ENCODE measurements at places on chromosomes 12 and 14. TPM values are rescaled to one million over a fixed set of nuclear protein-coding genes. Genes with fewer than 3 reads are reported as not detected.
A peak's percentile ranks its signal among the peaks of the same experiment; 100 is the strongest.

GRCh38 chr12:12723149-12723680 lies 6.0 kb downstream of the CDKN1B start:
- no peak for DNase-seq
- peaks cover 37% of the 10 kb centered on the region for H3K4me1 ChIP-seq
- no peaks in the 10 kb centered on the region for H3K27me3 ChIP-seq
- peaks cover 3% of the 10 kb centered on the region for H3K36me3 ChIP-seq

GRCh38 chr14:87805315-87805723 lies 187.7 kb downstream of the GALC start:
- no peak overlapping the region for H3K4me3 ChIP-seq
- H3K36me3 ChIP-seq, result no peaks in the 10 kb centered on the region
- no peaks in the 10 kb centered on the region for H3K4me1 ChIP-seq
- no peaks in the 10 kb centered on the region for H3K27me3 ChIP-seq
- DNase-seq, result no peak

GRCh38 chr12:128973883-128974681 lies 120.8 kb downstream of the GLT1D1 start:
- no peaks in the 10 kb centered on the region for H3K4me1 ChIP-seq
- DNase-seq, result no peak
- no peak overlapping the region for H3K4me3 ChIP-seq
- H3K27ac ChIP-seq, result no peak overlapping the region
- H3K36me3 ChIP-seq, result no peaks in the 10 kb centered on the region
- peaks cover 81% of the 10 kb centered on the region for H3K27me3 ChIP-seq

DNA sequence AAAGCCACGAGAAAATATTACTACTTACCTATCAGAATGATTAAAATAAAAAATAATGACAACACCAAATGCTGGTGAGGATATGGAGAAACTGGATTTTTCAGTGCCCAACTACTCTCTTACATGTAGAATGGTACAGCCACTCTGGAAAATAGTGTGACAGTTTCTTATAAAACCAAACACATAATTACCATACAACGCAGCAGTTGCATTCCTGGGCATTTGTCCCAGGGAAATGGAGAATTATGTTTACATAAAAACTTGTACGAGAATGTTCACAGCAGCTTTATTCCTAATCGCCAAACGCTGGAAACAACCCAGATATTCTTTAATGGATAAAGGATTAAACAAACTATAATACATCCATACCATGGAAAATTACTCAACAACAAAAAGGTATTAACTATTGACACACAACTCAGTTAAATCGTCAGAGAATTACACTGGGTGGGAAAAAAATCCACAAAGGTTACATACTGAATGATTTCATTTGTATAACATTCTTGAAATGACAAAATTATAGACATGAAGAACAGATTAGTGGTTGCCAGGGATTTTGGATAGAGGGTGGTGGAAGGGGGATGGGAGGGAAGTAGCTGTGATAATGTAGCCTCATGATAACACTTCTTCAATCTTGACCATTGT lies 35.4 kb downstream of the TAOK3 start:
- no peaks in the 10 kb centered on the region for H3K27me3 ChIP-seq
- H3K4me3 ChIP-seq, result no peak overlapping the region
- no peak overlapping the region for H3K27ac ChIP-seq

- H3K4me3 ChIP-seq, result peak overlapping the region; percentile 72
- no peaks in the 10 kb centered on the region for H3K27me3 ChIP-seq
- no peak for DNase-seq
- H3K4me1 ChIP-seq, result peaks cover 42% of the 10 kb centered on the region
- H3K27ac ChIP-seq, result peak overlapping the region; percentile 95
Measured at GRCh38 chr12:71840231-71840847, 780 bp downstream of the TBC1D15 start.

DNA sequence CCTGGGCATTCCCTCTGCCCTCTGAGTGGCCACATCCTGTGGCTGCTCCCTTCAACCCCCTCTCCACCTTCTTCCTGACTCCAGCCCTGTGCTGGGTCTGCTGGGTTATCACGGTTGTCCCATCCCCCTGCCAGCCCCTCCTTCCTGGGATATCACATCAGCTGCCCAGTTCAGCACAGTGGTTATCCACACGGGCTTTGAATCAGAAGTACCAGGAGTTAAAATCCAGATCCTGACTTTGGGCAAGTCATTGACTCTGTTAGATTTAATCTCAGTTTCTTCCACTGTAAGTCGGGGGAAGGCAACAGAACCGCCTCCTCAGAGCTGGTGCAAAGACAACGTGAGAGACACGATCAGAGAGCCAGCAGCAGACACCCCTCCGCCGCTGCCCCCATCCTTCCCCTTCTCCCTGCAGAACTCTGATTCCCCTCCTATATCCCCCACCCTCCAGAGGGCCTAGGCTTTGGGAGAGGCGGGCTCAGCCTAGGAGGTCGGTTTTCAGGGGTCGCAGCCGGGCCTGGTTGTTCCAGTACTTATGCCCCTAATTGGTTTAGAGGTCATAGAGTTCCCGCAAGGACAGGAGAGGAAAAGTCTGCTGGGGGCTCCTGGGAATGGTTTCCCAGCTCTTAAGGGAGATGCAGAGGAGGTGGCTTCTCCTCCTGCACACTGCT lies 42.5 kb downstream of the PRIMA1 start:
- no peak overlapping the region for H3K4me3 ChIP-seq
- H3K36me3 ChIP-seq, result no peaks in the 10 kb centered on the region
- H3K27ac ChIP-seq, result peak overlapping the region; percentile 55
- H3K27me3 ChIP-seq, result no peaks in the 10 kb centered on the region
- DNase-seq, result peak; percentile 61

- H3K27me3 ChIP-seq, result no peaks in the 10 kb centered on the region
- no peaks in the 10 kb centered on the region for H3K36me3 ChIP-seq
Measured at GRCh38 chr14:45194964-45195363, 58.0 kb downstream of the MIS18BP1 start.

DNA sequence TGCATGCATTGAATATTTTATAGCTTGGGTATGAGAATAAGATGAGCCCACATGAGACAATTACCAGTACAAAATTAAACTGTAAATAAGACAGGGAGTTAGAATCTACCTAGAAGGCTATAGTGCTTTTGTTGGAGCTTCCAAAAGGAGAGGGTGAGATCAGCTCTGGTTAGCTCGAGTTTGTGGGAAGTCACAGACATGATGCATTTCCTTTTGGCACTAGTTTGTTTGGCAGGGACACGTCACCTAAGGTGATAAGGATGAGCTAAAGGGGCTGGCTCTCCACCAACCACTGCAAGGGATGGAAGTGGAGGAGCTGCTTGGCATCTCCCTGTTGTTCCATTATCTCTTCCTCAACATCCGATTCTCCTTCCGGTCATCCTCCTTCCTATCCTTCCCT lies 48.5 kb upstream of the CPM start:
- no peak overlapping the region for H3K27ac ChIP-seq
- H3K36me3 ChIP-seq, result no peaks in the 10 kb centered on the region
- no peak overlapping the region for H3K4me3 ChIP-seq
- no peaks in the 10 kb centered on the region for H3K27me3 ChIP-seq

- H3K4me1 ChIP-seq, result peaks cover 30% of the 10 kb centered on the region
- DNase-seq, result no peak
- peak overlapping the region; percentile 35 for H3K27ac ChIP-seq
- peak overlapping the region; percentile 7 for H3K4me3 ChIP-seq
Measured at GRCh38 chr14:33946679-33947476, 4.0 kb downstream of the EGLN3 start.

DNA sequence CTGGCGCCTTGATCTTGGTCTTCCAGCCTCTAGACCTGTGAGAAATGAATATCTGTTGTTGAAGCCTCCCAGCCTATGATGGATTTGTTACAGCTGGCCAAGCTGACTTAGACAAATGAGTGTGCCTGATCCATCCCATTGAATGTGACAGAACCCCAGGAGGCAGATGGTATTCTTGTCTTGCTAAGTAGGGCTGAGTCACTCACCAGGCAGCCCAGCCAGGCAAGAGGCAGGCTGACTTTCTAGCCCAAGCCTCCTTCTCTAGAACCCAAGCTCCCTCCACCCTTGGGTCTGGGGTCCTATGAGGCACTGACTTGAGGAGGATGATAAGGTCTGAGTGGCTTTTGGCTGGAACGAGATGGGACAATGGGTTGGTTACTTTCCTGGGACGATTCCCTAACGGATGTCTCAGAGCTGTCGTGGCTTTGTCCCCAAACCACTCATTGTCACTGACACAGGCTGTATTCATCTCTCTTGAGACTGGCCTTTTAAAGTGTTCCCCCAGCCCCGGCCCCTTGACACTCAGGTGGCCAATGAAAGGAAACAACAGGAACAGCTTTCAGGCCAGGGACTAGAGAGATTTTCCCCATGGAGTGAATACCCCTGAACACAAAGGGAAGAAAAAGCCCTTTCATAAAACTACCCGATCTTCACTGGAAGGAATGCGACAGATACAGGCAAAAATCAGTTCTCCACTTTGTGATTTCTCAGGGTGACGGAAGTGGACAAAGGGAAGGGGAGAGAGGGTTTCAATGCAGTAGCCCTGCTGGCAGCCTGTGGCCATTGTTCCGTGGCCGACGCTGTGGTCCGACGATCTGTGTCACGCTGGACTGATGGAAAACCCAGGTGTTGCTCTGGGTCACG lies 264.2 kb downstream of the AACS start:
- H3K36me3 ChIP-seq, result no peaks in the 10 kb centered on the region
- peaks cover 10% of the 10 kb centered on the region for H3K4me1 ChIP-seq
- no peak for DNase-seq
- peaks cover 36% of the 10 kb centered on the region for H3K27me3 ChIP-seq
- no peak overlapping the region for H3K27ac ChIP-seq

GRCh38 chr12:28424965-28425364 lies 234.7 kb downstream of the CCDC91 start:
- no peaks in the 10 kb centered on the region for H3K36me3 ChIP-seq
- no peak for DNase-seq
- no peaks in the 10 kb centered on the region for H3K4me1 ChIP-seq
- no peak overlapping the region for H3K4me3 ChIP-seq

- H3K27ac ChIP-seq, result no peak overlapping the region
- H3K27me3 ChIP-seq, result no peaks in the 10 kb centered on the region
- DNase-seq, result no peak
- H3K4me1 ChIP-seq, result no peaks in the 10 kb centered on the region
Measured at GRCh38 chr12:115763376-115763775, 514.1 kb downstream of the MED13L start.

DNA sequence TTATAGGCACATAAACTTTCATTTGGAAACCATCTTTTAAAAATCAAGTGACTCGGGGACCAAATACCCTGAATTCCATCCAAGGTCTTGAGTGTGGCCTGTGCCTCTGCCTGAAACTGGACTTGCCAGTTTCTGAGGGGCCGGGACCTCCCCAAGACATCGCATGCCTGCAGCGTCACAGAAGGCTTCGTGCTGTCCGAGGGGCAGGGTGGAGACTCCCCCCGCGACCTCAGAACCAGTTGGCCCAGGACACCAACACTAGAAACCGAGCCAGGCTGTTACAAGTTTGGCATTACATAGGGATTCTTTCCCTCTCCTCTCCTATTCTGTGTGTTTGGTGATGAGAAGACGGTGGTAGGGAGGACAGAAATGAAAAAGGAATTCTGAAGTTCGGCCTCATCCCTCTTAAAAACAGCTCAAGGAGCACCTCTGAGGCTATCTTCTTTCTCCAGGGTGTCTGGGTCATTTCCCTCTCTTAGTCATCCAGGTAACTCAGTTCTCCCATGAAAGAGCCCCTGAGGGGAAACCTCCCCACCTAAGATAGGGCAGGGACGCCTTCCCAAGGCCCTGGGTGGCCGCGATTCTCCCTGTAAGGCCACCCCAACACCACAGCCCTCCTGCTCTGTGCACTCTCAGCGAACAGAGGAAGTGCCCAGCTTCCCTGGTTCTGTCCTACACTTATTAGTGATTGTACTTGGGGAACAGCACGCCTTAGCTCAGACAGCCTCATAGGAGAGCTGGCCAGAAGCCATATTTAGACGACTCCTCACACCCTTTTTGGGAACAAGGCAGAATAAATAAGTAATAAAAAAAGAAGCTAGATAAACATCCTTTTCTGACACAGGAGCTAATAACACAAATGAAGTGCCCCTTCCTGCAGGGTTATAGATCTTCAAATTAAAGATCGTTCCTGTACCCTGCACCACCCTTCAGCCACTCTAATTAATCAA lies 93.8 kb downstream of the BCL11B start:
- H3K27me3 ChIP-seq, result no peaks in the 10 kb centered on the region
- no peaks in the 10 kb centered on the region for H3K36me3 ChIP-seq
- no peaks in the 10 kb centered on the region for H3K4me1 ChIP-seq
- H3K27ac ChIP-seq, result no peak overlapping the region
- peak; percentile 56 for DNase-seq

- no peak overlapping the region for H3K27ac ChIP-seq
- no peaks in the 10 kb centered on the region for H3K27me3 ChIP-seq
- no peak overlapping the region for H3K4me3 ChIP-seq
Measured at GRCh38 chr12:73383584-73384222, 1111.5 kb downstream of the TRHDE start.

DNA sequence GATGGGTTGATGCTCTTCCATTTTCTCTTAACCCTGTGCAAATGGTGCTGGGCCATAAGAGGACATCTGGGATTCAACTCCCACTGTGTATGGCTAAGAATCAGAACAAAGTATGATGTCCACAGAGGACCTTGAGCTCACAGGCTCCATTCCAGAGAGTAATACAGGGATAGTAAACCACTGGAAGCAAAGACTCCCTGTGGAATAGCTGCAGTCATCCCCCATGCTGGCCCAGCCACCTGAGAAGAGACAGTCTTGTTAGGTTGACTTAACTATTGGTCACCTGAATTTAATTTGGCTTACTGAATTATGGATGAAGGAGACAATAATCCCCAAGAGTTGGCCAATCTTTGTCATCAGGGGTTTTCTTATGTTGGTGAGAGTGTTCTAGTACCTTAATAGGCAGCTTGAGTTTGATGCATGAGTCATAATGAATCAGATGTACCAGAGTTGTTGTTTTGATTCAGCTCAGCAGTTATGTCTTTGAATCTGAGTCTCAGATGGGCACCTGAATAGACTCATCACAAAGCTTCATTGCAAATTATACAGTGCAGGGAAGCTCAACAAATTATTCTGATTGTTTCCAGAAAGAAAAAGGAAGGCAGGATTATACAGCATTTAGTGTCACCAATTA lies 122.7 kb downstream of the SSPN start:
- DNase-seq, result no peak
- H3K36me3 ChIP-seq, result no peaks in the 10 kb centered on the region
- peaks cover 5% of the 10 kb centered on the region for H3K4me1 ChIP-seq
- no peaks in the 10 kb centered on the region for H3K27me3 ChIP-seq

- no peaks in the 10 kb centered on the region for H3K4me1 ChIP-seq
- DNase-seq, result no peak
- H3K36me3 ChIP-seq, result no peaks in the 10 kb centered on the region
- H3K27me3 ChIP-seq, result no peaks in the 10 kb centered on the region
- no peak overlapping the region for H3K4me3 ChIP-seq
Measured at GRCh38 chr12:95959107-95959506, 16.0 kb downstream of the AMDHD1 start.

GRCh38 chr14:26173581-26174110 lies 424.2 kb downstream of the NOVA1 start:
- DNase-seq, result no peak
- no peaks in the 10 kb centered on the region for H3K4me1 ChIP-seq
- no peak overlapping the region for H3K4me3 ChIP-seq
- H3K27me3 ChIP-seq, result no peaks in the 10 kb centered on the region
- H3K36me3 ChIP-seq, result no peaks in the 10 kb centered on the region

- no peak for DNase-seq
- H3K36me3 ChIP-seq, result no peaks in the 10 kb centered on the region
- H3K27me3 ChIP-seq, result no peaks in the 10 kb centered on the region
- H3K4me3 ChIP-seq, result no peak overlapping the region
- H3K27ac ChIP-seq, result no peak overlapping the region
Measured at GRCh38 chr14:81164167-81164774, 56.5 kb downstream of the GTF2A1 start.

Gene CCDC198
- not detected for polyA plus RNA-seq

Gene SSTR1
- polyA plus RNA-seq, result 2.1 TPM

Gene RPAP3
- polyA plus RNA-seq, result 6.7 TPM
